Activated CD4-positive, alpha-beta T cell treated with anti-CD3 and anti-CD28 coated beads for 36 hours (primary cell): ENCODE measurements at places on chromosomes 2 and 18.

GRCh38 chr2:220168891-220169546 is 541.6 kb downstream of the SLC4A3 start:
- no peak overlapping the region for H3K4me3 ChIP-seq
- no peaks in the 10 kb centered on the region for H3K27me3 ChIP-seq
- no peak overlapping the region for H3K27ac ChIP-seq

DNA sequence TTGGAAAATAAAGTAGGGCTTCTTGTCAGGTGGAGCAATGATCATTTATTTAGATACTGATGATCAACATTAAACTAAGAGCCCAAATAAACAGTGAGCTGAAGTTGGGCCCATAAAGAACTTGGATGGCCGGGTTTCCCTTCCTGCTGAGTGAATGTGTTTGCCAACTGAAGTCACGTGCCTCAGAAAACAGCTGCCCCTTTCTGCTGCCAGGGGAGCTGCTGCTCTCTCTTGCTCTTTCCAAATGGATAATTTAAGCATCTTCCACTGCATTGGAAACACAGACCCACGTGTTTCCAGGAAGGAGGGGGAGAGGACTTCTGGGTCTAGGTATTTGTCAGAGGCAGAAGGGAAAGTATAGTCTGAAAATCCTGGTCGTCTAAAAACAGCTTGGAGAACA is 22.9 kb upstream of the NCKAP5 start:
- no peaks in the 10 kb centered on the region for H3K4me1 ChIP-seq
- DNase-seq, result no peak
- peaks cover 6% of the 10 kb centered on the region for H3K27me3 ChIP-seq
- H3K4me3 ChIP-seq, result no peak overlapping the region
- H3K36me3 ChIP-seq, result no peaks in the 10 kb centered on the region
- H3K27ac ChIP-seq, result no peak overlapping the region

GRCh38 chr18:52948868-52949444 is 609.0 kb downstream of the DCC start:
- H3K27me3 ChIP-seq, result no peaks in the 10 kb centered on the region
- no peaks in the 10 kb centered on the region for H3K4me1 ChIP-seq
- H3K27ac ChIP-seq, result no peak overlapping the region
- DNase-seq, result no peak

- peaks cover 12% of the 10 kb centered on the region for H3K36me3 ChIP-seq
- no peaks in the 10 kb centered on the region for H3K27me3 ChIP-seq
- no peak overlapping the region for H3K27ac ChIP-seq
Observed at GRCh38 chr2:201004370-201004769, 40.9 kb upstream of the ORC2 start.

DNA sequence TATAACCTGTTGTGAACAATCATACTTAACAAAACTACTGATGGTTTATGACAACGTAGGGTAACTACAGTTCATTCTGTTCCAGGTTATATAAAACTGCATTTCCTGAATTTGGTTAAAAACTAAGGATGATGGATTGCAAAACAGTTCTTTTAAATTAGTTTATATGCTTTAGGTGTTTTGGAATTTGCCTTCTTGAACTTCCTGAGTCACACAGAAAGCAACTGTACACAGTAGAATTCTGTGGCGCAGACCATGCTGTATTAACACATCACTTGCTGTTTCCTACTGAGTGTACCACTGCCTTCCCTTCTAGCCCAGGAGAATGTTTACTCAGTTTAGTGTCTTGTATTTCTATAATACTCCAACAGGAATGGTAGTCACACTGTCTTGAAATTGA is 19.4 kb downstream of the ITGB1BP1 start:
- H3K4me3 ChIP-seq, result no peak overlapping the region
- DNase-seq, result no peak
- peaks cover 15% of the 10 kb centered on the region for H3K36me3 ChIP-seq
- no peak overlapping the region for H3K27ac ChIP-seq

DNA sequence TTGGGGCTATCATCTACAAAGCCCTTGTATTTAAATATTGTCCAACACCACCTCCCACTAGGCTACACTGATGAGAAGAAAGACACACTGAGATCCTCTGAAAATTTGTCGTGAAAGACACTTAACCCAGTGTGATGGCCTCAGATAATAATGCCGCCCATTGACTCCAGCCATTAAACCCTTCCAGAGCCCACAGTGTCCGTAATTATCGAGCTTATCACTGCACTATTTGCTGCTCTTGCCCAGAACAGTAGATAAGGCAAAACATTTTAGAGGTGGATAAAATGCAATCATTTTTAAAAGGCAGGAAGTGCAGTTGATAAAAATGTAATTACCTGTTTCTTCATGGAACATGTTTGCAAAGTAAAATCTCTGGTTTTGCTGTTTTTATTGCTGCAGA is 121.3 kb upstream of the DDX18 start:
- no peak overlapping the region for H3K4me3 ChIP-seq
- H3K27me3 ChIP-seq, result no peaks in the 10 kb centered on the region
- no peak for DNase-seq

DNA sequence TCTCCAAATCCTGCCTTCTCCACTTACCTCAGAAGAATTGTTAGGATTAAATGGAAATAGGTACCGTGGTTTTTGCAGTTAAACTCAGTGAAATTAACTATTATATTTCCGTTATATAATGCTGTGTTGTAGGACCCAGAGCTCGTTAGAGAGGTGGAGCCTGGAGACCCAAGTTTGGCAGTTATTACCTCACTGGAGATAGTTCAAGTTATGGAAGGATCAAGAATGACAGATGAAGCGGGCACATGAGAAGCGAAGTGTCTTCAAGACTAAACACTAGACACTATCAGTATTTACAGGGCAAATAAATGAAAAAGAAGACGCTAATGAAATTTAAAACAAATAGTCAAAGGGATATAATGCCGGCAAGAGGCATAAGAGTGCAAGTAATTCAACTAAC is 866 bp downstream of the CWC22 start:
- peaks cover 20% of the 10 kb centered on the region for H3K36me3 ChIP-seq
- no peak for DNase-seq
- peak overlapping the region; percentile 99 for H3K27ac ChIP-seq
- peak overlapping the region; percentile 92 for H3K4me3 ChIP-seq

DNA sequence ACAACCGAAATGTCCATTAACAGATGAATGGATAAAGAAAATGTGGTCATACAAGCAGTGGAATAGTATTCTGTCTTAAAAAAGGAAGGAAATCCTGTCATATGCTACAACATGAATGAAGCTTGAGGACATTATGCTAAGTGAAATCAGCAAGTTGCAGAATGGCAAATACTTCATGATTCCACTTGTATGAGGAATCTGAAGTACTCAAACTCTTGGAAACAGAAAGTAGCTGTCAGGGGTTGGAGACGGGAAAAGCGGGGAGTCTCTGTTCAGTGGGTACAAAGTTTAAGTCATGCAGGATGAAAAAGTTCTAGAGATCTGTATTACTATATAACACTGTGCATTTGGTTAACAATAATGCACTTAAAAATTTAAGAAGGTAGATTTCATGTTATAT is 209.0 kb upstream of the SIX2 start:
- H3K27ac ChIP-seq, result no peak overlapping the region
- H3K4me1 ChIP-seq, result no peaks in the 10 kb centered on the region
- DNase-seq, result no peak

- DNase-seq, result no peak
- no peak overlapping the region for H3K4me3 ChIP-seq
- no peaks in the 10 kb centered on the region for H3K36me3 ChIP-seq
- no peaks in the 10 kb centered on the region for H3K4me1 ChIP-seq
Observed at GRCh38 chr2:223508372-223508771, 93.8 kb downstream of the SCG2 start.

GRCh38 chr18:3594760-3595368 is 144.9 kb downstream of the TGIF1 start:
- peak; percentile 56 for DNase-seq
- peak overlapping the region; percentile 99 for H3K27ac ChIP-seq
- H3K36me3 ChIP-seq, result peaks cover 33% of the 10 kb centered on the region

GRCh38 chr2:101781791-101782426 is 84.4 kb downstream of the MAP4K4 start:
- peak; percentile 36 for DNase-seq
- peak overlapping the region; percentile 75 for H3K27ac ChIP-seq
- peaks cover 5% of the 10 kb centered on the region for H3K36me3 ChIP-seq
- peak overlapping the region; percentile 39 for H3K4me3 ChIP-seq
- no peaks in the 10 kb centered on the region for H3K27me3 ChIP-seq
